ENCODE measurements at places on chromosomes 11 and 22.

DNA sequence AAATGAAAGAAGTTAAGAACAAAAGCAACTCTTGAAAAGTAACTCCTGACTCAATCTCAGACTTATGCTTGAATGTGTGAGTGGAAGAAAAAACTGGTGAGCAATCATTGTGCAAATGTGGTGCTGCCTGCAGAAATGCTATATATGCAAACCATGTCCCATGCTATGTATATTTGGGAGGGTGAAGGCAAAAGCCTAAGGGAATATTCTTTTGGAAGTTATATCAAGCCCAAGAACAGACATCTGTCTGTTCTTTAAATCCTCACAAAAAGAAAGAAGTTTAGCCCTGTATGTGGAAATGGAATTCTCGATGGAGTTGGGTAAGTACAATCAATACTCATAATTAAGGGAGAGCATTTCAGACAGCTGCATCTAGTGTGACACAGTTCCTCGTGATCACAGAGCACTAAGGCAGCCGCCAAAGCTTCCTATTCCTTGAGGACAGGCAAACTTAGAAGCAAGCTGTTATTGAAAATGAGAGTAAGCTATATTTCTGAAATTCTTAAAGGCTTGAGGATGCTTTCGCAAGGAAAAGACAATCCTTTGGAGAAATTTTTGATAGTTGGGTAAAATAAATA lies 406.5 kb upstream of the CHORDC1 start:
- no peak for DNase-seq

GRCh38 chr22:30354644-30355043 lies 2.0 kb downstream of the SF3A1 start:
- DNase-seq: no peak

GRCh38 chr11:8220261-8221045 lies 43.2 kb downstream of the LMO1 start:
- DNase-seq: no peak

- DNase-seq: no peak
These were observed 68.3 kb downstream of the BCR start for GRCh38 chr22:23248583-23248982.

GRCh38 chr11:64793271-64794160 lies 9.5 kb downstream of the MAP4K2 start:
- DNase-seq: no peak

- no peak for DNase-seq
These were observed 32.2 kb downstream of the CSNK2A3 start for GRCh38 chr11:11320825-11321224.

DNA sequence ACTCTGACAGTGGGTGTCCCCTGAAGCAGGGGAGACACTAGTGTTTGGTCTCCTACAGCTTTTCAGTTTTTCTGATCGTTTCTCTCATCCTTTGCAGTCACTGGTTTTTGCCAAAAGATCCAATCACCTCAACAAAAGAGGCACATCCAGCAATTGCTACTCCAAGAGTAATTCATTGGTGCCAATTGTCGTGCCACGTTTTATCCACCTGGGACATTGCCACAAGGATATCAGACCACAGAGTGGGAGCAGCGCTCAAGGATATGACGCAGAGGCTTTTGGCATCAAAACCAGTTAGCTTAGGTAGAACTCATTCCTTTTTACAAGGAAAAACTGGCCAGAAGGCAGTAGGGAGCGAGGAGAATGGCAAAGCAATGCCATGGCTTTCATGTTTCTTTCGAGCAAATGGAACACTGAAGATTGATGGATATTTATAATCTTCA lies 40.9 kb upstream of the BLID start:
- DNase-seq: no peak

GRCh38 chr11:103035791-103036434 lies 56.0 kb downstream of the DCUN1D5 start:
- peak; percentile 38 for DNase-seq

Data from activated naive CD8-positive, alpha-beta T cell treated with anti-CD3 and anti-CD28 coated beads, Interleukin-2, amount 50 U/mL, for 24 hours (primary cell).